ENCODE measurements at places on chromosomes 7 and 10.

DNA sequence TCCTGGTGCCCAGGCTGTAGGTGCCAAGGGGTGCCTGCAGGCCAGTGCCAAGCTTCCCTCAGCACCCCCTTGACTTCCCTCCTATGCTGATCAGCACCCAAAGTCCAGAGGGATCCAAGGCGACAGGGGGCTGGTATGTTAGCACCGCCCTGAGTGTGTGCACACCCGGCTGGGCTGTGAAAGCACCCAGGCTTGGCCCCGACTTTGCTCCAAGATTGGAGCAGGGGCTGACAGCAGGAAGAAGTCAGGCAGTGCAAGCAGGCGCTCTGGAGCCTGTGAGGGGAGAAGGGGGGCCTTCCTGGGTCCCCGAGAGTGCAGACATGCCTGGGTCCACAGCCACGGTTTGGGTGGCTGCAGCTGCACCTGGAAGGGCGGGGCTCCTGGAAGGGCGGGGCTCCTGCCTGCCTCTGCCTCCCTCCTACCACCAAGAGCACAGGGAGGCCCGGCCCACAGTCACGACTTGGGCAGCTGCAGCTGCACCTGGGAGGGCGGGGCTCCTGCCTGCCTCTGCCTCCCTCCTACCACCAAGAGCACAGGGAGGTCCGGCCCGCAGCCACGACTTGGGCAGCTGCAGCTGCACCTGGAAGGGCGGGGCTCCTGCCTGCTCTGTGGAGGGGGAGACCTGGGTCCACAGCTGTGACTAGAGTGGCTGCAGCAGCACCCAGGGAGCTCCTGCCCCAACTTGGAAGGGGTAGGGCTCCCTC is 30.2 kb upstream of the ZMYND11 start:
- no peak for DNase-seq

- no peak for DNase-seq
These were observed 59.9 kb upstream of the ODAD2 start for GRCh38 chr10:28058746-28059145.

DNA sequence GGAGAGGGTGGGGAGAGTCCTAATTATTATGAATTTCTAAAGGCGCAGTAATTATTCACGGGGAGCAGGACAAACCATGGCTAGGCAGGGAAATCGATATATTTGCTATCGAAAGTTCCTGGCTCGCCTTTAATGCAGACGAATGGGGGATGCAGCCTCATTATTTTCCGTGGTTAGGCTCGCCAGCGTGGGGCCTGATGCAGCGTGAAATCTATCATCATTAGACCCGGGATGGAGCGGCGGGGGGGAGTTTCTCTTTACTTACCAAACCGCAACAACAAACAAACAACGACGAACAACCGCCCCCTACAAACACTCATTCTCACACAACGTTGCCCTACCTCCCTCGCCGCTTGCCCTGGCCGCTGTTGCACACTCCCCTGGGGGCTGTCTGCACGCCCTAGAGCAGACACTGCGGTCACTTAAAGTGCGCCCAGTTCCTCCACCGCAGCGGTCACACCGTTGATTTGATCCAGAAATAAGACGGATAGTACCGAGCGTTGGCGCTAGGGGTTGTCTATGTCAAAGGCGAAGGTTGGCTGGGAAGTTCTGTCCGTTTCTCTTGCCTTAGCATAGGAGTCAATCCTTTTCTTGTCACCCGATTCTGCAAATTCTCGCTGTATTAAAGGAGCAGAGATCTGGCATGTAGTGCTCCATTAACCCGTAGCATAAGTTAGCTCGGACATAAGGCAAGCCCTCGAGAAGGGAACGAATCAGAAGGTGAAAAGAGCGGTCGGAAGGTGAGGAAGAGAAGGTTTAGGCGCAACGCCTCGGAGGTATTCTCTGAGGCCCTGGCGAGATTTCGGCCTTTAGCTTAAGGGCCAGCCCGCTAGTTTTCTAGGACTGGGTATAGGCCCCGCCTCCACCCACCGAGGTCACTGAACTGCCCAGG is 10.4 kb downstream of the NXPH1 start:
- no peak for DNase-seq

DNA sequence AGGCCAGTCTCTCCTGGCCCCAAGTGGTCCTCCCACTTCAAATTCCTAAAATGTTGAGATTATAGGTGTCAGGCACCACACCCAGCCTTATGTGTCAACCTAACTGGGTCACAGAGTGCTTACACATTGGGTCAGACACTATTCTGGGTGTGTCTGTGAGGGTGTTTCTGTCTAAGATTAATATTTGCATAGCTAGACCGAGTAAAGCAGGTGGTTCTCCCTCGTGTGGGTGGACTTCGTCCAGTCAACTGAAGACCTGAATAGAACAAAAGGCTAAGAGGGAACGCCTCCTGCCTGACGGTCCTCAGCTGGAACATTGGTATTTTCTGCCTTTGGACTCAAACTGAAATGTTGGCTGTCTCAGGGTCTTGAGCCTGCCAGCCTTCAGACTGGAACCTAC is 11.5 kb downstream of the PPIF start:
- no peak for DNase-seq

- DNase-seq, result no peak
These were observed 374.6 kb upstream of the GHITM start for GRCh38 chr10:83764666-83765065.

DNA sequence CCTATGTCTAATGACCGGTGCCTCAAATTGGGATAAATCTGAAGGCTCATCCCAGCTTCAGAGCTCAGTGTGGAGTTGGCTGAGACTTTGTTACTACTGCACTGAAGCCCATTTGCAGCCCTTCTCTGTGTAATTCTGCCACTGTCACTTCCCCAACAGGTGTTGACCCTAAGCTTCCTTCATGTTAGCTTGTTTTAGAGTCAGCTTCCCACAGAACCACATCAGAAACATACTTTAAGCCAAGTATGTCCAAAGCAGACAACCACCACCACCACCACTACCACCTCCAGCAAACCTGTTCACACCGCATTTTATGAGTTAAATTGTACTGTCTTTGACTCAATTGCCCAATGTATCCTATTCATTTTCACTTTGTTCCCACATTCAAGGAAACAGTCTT is 25.2 kb upstream of the GNAT3 start:
- no peak for DNase-seq

- no peak for DNase-seq
These were observed 53.1 kb upstream of the CHST15 start for GRCh38 chr10:124146483-124146882.

- no peak for DNase-seq
These were observed 172.4 kb upstream of the AGR3 start for GRCh38 chr7:17054206-17054605.

GRCh38 chr7:91565499-91566401 is 301.5 kb downstream of the FZD1 start:
- DNase-seq, result no peak

- DNase-seq, result no peak
These were observed 11.2 kb downstream of the CASP2 start for GRCh38 chr7:143299346-143299745.

DNA sequence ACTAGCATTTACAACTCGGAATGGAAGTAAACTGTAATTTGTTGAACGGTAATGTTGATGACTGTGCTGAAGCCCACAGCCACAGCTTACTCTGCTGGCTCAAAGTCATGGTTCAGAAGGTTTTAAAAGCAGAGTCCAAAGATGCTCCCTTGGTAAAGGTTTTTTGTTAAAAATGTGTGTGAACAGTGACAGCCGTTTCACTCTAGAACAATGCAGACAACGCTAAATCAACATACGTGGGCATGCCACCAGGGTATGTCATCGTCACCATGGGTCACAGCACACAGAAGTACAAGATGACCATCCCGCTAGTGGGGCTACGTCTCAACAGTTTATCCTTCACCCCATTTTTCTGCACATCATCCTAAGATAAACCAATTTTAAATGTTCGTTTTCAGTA is 106.5 kb upstream of the LANCL2 start:
- no peak for DNase-seq

DNA sequence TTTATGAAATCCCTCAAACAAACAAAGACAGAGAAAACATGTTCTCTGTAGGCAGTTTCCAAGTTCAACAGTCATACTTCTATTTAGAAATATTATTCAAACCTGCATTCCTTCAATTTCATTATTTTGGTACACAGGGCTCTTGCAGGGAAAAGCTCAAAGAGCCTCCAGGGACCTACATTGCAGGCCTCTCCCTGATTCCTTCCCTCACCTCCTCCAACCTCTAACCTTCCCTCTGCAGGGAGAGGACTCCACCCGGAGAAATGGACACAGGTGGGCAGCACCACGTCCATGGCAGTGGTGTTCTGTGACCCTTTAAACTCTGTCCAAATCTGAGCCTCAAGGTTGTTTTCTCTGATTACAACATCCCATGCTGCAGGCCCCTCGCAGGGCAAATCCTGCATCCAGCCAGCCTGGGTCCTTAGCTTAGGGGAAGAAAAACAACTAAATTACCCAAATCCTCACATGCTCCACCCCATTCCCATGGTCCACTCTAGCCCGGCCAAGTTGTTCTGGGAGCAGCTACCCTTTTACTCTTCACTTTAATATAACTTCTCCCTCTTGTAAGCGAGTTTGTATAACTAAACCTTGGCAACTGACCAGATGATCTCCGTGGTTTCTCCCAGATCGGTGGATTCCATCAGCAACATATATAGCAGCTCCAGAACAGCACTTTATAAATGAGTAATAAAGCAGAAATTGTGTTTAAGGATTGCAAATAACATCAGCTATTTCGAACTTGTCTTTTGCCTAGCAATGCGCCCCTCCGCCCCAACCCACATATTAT is 129.8 kb downstream of the CUBN start:
- DNase-seq, result no peak

- DNase-seq, result no peak
These were observed 290.3 kb upstream of the VWC2 start for GRCh38 chr7:49483142-49483541.

- DNase-seq, result no peak
These were observed 154.4 kb downstream of the PTEN start for GRCh38 chr10:88017781-88018180.

- no peak for DNase-seq
These were observed 19.6 kb downstream of the GIMAP4 start for GRCh38 chr7:150586785-150587152.

- no peak for DNase-seq
These were observed 4.4 kb upstream of the ST7 start for GRCh38 chr7:116948934-116949333.

DNA sequence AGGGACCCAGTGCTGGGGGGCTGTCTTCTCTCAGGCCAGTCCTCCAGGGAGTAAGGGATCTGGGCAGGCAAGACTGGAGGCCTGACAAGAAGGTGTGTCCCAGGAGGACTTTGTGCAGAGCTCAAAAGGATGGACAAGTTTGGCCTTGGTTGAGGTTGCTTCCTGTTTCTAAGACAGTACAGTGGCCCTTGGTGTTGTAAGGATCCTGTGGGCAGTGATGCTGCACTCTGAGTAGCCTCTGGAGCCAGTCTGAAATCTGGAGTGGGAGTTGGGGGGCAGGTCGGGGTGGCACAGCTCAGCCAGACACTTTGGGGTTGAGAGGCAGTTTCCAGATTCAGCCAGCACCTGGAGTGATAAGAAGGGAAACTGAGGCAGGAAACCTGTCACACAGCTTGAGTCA is 139.2 kb upstream of the ZMIZ1 start:
- DNase-seq, result no peak

- no peak for DNase-seq
These were observed 86.8 kb downstream of the NPTX2 start for GRCh38 chr7:98703916-98704315.

DNA sequence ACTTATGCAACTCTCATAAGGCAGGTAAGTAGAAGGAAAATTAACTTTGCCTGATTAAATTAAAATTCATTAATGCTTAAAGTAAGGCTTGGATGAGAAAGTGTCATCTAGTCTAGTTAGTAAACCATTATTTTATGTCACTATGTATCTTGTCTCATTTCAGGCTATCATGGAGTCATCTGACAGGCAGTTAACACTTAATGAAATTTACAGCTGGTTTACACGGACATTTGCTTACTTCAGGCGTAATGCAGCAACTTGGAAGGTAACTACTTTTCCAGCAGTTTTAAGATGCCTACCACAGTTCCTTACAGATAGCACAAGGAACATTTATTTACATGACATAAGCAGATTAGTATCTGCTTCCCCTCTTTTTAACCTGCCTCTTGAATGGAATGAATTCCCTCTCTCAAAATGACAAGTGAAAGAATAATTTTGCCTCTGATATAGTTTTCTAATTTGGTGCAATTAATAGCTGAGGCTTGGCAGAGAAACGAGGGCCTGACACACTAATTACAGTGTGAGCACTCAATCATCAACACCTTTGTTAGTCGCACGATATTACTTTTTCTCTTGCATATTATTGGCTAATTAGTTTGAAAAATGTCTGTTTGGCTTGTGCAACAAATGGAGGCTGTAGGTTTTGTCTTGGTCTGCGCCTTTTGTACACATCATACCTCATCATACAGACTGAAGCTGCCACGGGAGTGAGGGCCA is 245.0 kb downstream of the FOXP2 start:
- DNase-seq, result no peak

DNA sequence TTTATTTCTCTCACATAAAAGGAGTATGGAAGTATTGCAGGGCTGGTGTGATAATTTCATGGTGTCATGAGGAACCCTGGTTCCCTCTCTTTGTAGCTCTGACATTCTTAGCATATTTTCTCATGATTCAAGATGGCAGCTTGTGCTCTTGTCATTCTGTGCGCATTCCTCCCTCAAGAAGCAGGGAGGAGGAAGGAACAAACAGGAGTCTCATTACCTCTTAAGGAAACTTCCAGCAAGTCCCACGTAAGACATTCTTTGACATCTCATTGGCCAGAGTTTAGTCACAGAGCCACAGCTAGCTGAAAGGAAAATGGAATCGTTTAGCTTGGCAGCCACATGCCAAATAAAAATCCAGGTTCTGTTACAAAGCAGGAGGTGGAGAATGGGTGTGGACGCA is 546.8 kb downstream of the LRMDA start:
- DNase-seq, result no peak

DNA sequence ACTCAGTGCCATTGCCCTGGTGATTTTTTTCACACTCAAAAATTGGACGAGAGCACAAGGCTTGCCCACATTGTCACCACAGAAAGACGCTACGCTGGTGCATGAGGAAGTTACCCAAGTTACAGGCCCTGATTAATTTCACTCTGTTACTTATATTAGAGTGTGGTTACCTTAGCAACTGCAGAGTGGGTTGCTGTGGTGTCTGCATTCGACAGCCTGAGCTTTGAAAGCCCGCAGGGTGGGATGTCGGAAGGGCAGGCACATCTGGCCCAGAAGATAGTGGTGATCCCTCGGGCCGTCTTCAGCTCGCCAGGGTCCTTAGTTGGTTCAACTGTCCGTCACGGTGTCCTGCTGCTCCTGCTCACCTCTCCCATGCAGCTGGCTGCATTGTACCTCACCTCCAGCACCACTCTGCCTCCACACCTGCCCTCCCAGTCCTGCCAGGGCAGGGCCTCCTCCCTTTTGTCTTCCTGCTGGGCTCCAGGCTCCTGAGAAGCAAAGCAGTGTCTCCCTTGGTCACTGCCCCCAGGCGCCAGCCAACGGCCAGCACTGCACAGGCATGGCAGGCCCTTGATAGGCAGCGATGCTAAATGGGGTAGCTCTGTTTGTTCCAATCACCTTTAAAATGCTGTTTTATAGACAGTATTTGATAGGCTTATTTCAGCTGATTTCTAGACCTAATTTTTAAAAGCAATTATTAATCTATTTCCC is 167.2 kb downstream of the EBF3 start:
- no peak for DNase-seq

- DNase-seq, result no peak
These were observed 17.1 kb upstream of the TMEM120A start for GRCh38 chr7:76011442-76011861.

All from stimulated activated CD4-positive, alpha-beta T cell treated with anti-CD3 and anti-CD28 coated beads, Interleukin-1b, Interleukin-23, amount 100 ng/mL, for 4 hours (primary cell).